ENCODE measurements at places on chromosomes 6 and 20.

DNA sequence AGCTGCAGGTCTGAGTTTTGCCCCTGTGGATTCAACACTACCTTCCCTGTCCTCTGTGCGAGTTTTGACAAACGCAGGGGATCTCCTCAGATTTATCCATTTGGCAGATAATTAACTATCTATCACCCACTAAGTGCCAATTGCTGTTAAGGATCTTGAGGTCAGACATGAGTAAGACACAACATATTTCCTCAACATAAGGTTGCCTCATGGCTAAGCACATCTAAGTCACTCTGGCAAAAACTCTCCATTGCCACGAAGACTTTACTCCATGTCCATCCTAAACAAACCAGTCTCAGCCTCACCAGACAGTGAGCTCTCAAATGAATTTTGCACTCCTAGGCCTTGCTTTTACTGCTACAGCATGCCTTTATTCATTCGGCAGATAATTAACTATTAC lies 408.4 kb downstream of the MAFB start:
- no peak for DNase-seq

- DNase-seq, result no peak
Observed at GRCh38 chr20:58431134-58431533, 42.1 kb downstream of the VAPB start.

DNA sequence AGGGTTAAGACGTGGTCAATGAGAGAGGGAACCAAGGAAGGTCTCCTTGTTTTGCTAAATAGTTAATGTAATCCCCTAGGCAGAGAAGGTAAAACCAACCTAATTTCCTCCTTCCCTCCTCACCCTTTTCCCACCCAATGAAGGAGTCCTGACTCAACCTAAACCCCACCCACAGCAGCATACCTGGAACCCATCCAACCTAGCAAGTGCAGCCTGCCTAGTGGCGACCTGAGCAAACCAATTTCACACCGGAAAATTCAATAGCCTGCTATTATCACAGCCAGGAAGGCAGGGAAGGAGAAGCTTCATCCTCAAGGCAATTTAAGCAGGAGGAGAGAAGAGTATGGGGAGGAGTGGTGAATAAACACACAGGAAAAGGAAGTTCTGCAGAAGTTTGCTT lies 46.9 kb downstream of the OSTM1 start:
- DNase-seq, result no peak

DNA sequence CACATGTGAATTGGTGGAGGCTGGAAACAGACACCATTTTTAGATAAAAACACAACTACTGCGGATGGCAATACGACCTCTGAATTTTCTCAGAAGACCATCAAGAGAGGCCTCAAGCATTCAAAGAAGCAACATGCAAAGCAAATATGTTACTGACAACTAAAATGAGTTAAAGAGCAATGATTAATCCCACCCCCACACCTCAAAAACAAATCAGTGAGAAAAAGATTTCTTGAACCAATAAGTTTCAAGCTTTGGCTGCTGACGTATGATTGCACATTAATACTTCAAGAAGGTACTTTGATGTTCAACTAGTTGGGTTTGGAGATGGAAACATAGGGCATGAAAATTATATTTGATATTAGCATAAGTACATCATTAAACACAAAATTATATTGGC lies 982 bp downstream of the MMUT start:
- DNase-seq, result no peak

GRCh38 chr6:39130691-39131090 lies 15.7 kb upstream of the SAYSD1 start:
- no peak for DNase-seq

DNA sequence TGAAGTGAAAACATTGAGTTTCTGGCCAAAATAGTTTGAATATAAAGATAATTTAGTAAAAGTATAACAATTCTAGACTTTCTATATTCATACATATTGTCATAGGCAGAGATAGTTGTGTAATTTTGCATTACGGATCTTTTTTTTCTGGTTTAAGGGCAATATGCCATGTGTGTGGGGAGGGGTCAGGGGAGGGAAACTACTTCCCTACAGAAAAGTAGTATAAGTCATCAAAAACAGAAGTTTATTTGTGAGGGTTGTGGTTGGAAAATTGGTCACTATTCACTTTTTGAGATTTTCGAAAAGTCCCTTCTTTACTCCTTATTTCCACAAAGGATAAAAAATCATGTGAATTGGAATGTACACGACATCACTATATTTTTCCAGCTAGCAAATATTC lies 288.2 kb upstream of the PREP start:
- DNase-seq, result no peak

DNA sequence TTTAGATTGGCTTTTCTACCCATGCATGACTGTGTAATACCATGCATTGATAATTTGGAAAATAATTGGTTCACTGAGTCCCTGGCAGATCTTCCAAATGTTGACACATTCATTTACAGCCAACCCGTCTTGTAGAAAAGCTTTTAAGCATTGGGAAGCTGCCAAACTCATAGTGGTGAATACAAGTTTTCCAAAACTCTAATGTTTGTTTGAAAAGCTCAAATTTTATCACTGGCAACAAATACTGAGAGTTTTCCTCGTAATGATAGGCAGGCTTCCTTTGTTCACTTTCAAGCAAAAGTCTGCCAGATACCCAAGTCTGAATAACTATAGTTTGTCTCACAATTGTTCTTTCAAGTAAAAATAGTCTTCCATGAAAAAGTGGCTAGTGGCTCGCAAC lies 143.0 kb downstream of the FIG4 start:
- DNase-seq, result no peak

DNA sequence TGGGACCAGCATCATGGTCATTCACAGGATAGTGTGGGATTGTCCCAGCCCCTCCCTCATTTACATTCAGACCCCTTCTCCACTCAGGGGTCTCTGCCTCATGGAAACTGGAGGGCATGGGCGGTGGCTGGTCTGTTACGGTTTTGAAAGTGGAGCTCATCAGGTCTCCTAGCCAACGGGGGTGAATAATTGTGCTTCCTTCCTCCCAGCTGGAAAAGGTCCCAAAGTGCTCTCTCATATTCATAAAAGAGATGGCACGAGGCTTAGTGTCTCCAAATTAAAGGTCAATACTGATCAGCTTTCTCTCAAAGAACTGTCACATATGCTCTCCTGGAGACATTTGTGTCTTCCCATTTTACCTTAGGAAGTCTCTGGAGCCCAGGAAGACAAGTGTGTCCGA lies 19.9 kb downstream of the JARID2 start:
- DNase-seq, result no peak

- DNase-seq, result no peak
Observed at GRCh38 chr6:163529605-163530004, 115.1 kb downstream of the QKI start.

DNA sequence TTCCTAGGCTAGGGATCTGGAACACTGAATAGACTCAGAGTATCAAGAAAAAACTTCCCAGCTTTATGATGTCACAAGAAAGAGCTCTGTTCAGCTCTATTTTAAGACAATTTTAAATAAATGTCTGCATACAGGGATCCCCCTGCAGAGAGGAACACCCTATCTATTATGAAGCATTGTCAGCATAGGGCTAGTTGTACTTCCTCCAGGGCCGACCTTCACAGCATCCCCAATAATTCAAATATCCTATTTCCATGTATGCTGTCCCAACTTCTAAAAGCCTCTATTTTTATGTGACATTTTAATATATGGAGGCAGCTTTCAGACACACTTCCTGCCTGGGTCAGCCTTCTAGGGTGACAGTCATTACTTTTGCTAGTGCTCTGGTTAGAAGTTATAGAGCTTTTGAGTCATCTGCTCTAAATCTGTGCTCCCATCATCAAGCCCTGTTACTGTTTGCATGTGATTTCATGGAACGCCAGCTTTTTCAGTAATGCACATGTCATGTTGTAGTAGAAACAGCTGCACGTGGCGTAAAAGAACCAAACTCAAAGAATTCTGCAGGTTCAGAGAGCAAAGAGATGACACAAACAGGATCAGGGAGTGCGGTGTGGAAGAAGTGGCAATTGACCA lies 189.2 kb downstream of the ADGB start:
- no peak for DNase-seq

DNA sequence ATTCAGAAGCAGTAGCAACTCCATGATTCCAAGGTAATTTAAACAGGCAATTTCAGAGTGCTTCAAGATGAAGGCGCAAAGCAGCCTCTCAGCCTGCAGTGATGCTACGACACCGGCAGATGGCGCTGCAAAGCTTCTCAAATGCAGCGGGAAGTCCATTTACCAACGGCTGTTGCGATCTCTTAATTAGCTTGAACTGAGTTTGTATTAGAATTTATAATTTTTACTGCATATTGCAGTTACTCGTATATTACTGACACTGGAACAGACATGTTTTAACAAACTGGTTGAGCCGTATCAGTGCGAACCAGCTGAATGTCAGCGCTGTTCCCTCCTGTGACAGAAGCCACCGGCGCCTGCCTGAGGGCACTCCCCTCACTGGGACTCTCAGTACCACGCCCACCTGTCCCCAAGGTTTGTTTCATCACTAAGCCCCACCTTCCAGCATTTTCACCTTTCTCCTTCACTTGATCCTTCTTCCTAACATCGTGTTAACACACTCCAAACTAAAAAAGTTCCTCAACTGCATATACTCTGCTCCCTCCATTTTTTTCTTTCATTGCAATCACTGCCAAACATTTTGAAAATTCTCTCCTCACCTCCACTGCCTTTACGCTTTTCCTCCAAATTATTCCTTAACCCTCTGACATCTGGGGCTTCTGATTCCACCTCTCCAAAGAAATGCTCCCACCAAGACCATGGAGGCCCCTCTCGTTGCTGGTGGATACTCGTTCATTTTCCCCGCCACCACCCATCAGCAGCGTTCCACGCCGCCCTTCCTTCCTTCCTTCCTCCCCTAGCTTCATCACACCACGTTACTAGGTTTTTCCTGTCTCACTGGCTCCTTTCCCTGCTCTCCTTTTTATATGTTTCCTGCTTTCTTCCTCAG lies 14.5 kb downstream of the GNL1 start:
- peak; percentile 62 for DNase-seq

DNA sequence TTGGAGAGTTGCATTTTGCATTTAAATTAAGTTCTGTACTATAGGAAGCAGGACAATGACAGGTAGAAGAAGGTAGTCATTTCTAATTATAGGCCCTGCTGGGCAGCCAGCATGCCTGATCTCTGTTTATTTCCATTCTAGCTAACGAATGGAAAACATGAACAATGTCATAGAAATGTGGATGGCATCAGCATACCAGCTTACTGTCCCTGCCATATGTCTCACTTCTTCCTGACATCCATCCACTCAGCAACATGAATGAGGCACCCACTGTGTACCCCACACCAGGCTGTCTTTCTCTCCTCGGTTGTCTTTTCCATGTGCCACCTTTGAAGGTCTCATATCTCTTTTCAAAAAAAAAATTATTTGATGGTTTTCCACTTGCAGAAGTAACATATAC lies 11.1 kb downstream of the ADTRP start:
- DNase-seq, result no peak

All from NCI-H526 treated with DMSO at 0.1 percent for 48 hours (cell line).